Uterus (tissue), 4 donors: ENCODE measurements at places on chromosomes 2 and 18. TPM values are rescaled to one million over a fixed set of nuclear protein-coding genes. Genes with fewer than 3 reads are reported as not detected.

Gene DCDC2C
- total RNA-seq = not detected

Gene GKN1
- not detected for total RNA-seq

- peak; percentile 26 for DNase-seq
Measured at GRCh38 chr2:176175709-176176607, 12.5 kb upstream of the HOXD1 start.

DNA sequence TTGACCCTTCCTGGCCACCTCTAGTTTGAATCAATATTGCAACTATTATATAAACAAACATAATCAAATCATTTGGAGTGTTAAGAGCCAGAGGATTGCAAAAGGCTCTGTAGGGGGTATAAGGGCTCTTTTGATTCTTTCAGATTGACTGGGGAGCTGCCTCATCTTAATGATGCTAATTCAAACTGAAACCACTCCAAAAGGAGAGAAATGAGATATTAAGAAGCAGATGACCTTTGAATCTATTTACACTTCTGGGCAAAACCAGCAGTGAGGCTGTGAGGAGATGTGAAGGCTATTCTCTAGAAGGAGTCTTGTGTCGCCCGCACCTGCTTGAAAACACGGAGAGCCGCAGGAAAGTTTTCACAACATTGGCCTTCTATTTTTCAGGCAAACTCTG, 311.2 kb upstream of the CRIM1 start:
- DNase-seq = no peak

Gene CD207
- total RNA-seq = not detected

GRCh38 chr2:106853631-106854030, 32.3 kb downstream of the ST6GAL2 start:
- no peak for DNase-seq

Gene CLEC4F
- total RNA-seq = 5.0 TPM

DNA sequence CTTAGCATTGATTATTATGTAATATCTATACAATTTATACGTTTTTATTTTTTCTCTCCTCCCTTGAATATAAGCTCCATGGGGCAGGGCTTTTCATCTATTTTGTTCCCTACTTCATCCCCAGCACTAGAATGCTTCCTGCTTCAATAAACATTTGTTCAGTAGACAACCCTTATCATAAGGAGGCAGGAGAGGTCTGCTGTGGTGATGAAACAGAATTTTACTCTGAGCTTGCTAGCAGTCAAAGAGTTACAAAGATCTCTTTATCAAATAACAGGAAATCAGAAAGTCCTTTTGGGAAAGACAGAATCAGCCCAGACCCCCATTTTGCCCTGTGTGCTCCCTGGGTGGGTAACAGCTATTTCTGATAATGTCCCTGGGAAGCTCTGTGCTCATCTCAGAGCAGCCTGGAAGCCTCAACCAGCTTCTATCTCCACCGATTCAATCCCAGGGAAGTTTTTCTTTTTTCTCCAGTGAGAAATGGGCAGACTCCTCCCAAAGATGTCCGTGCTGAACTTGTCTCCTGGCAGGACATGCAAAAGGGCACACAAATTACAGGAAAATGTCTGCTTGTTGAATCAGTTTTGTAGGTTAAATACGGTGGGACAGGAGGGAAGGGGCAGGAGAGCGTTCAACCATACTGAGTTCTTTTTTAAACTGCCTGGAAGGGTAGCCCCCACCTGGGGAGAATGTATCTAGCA, 84.7 kb upstream of the PKDCC start:
- DNase-seq = no peak

DNA sequence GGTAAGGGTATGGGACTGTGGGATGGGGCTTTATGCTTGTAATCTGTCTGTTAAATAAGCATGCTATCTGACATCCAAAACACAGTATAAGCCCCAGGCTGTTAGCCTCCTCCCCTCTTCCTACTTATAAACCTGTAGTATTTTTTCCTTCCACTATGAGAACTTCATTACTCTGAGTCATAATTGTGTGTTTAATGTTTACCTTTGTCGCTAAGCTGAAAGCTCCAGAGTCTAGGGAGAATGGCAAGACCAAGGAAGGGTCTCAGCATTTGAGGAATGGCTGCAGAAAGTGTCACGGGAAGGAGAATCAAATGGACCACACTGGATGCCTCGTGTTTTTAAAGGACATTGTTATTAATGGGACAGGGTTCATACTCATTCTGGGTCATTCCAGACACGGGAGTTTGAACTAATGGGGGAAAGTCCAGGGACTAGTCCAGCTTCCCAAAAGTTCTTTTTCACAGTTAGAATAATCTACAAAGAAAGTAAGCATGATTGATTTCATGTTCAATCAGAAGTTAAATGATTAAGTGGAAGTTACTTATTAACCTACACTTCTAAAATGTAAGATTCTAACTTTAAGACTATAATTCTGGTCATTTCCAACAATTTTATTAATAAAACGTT, 292.2 kb downstream of the AFF3 start:
- DNase-seq = no peak

DNA sequence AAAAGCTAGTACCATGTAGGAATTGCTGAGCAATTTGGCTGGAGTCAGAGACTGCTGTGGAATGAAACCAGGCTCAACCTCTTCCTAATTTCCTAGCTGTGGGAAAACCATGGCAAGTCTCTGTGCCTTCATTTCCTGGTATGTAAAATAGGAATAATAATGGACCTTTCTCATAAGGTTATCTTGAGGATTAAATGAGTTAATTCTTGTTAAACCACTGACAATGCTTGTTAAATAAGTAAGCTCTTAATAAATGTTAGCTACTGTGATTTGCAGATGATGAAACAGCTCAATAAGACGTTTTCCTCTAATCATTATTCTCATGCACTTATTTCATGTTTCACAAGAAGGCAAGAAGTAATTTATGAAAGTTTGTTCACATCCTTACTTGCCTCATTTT, 346.7 kb downstream of the RND3 start:
- no peak for DNase-seq

GRCh38 chr2:190655113-190655512, 6.2 kb downstream of the NAB1 start:
- no peak for DNase-seq

GRCh38 chr2:10076511-10076910, 3.7 kb downstream of the CYS1 start:
- no peak for DNase-seq
